ENCODE measurements at places on chromosomes 5 and 9. TPM values are rescaled to one million over a fixed set of nuclear protein-coding genes. Genes with fewer than 3 reads are reported as not detected.
A peak's percentile ranks its signal among the peaks of the same experiment; 100 is the strongest.

DNA sequence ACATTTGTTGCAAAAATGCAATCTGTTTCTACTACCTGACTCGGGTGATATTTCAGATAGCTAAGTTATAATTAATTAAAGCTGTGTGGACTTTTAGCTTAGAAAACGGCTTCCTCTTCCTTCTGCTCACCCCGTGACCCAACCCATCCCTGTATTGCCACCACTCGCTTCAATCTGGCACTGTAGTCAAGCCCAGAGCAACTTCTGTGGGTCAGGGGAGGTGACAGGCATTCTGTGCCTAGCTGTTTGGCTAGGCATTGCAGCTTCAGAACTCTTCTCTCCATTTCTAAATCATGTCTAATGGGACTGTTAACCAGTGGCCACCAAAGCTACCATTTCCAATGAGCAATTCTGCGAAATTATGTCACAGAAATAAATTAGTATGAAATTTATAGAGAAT is 179.7 kb upstream of the TLX3 start:
- DNase-seq: no peak

GRCh38 chr5:25858019-25858418 is 1180.4 kb downstream of the CDH9 start:
- no peak for DNase-seq

GRCh38 chr5:73625372-73625943 is 538 bp upstream of the ARHGEF28 start:
- DNase-seq: peak; percentile 7

GRCh38 chr5:157513182-157513581 is 53.2 kb downstream of the NIPAL4 start:
- DNase-seq: no peak

- DNase-seq: no peak
Observed at GRCh38 chr5:169702693-169703481, 65.8 kb downstream of the DOCK2 start.

DNA sequence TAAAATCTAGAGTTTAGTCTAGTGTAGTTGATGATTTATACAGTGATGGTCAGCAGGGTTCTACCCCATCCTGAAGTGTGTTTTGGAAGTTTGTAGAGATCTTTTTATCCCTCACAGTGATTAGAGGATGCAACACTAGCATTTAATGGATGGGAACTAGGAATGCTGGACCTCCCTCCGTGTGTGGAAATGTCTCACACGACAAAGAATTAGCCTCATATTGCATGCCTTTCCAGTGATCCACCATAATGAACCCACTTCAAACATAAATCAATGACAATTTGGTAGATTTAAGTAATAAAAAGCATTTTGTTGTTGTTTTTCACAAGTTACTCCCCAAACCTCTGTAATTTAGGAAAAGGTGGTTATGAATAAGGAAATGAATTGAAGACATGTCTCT is 82.5 kb upstream of the LMNB1 start:
- DNase-seq: no peak

DNA sequence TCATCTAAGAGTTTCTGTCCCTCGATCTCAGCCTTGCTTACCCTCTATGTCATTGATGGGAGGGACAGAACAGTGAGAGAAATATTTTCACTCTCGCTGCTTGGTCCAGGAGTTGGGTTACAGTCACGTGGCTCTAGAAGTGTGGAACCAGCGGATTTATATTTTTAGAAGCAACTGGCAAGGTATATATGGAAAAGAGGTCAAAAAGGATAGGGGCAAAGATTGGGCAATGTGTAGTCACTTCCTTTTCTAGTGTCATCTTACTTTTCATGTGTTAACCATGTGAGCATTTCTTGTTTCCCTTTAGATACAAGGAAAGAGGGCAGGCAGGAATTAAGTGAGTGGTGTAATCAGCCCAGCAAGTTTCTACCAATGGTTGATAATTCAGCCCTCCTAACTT is 111.5 kb upstream of the ZNF366 start:
- no peak for DNase-seq

DNA sequence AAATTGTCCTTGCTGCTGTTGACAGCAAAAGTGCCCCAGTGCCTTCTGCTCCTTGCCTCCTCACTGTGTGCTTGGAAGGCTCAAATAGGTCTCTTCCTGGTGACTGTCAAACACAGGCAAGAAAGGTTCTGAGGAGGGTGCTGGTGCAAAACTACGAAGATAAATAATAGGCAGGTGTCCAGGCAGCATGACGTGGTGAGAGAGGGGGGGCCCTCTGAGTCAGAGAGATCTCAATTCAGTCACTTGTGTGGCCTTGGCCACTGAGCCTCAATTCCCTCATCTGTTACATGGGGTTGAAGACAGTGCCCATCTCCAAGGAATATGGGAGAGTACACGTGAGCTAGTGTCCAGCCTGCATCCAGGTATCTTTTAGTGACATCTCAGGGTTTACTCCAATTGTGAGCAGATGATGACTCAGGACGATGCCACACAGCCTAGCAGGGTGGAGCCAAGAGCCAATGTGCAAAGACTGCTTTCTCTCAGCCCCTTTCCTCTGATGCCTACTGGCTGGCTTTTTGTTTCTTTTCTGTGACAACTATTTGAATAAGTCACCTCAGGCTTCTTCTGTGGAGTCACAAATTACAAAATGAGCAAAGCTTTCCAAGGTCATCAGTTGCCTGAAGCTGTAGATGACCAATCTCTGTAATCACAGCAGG is 29.7 kb upstream of the SMIM32 start:
- no peak for DNase-seq

FXN gene
- 5.3 TPM for total RNA-seq

All from cerebellum (tissue), 4 donors.